ENCODE measurements at places on chromosomes 3 and 15.

DNA sequence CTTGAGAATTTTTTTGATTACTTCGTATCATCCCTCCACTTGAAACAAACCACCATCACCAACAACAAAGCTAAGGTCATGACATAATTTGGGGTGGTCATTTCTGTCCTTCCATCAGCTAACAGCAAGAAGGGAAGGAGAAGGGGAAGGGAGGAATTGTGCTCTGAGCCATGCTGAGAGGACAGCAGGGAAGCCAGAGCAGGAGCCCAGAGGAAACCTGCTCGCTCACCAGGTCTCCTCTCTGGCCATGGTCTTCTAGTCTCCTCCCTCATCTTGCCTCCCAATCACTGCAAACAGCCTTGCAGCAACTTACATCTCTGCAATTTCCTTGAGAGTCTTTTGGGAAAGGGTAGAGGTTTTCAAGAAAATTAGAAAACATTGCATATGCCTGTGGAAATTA lies 196.7 kb downstream of the SSR3 start:
- H3K27ac ChIP-seq, result no peak overlapping the region
- peaks cover 19% of the 10 kb centered on the region for H3K27me3 ChIP-seq
- H3K4me3 ChIP-seq, result no peak overlapping the region
- H3K4me1 ChIP-seq, result no peaks in the 10 kb centered on the region
- no peaks in the 10 kb centered on the region for H3K36me3 ChIP-seq

GRCh38 chr3:183895296-183895695 lies 10.6 kb upstream of the PARL start:
- peaks cover 3% of the 10 kb centered on the region for H3K4me1 ChIP-seq
- no peaks in the 10 kb centered on the region for H3K36me3 ChIP-seq
- peak; percentile 40 for DNase-seq
- no peak overlapping the region for H3K4me3 ChIP-seq
- H3K27me3 ChIP-seq, result peaks cover 12% of the 10 kb centered on the region
- no peak overlapping the region for H3K27ac ChIP-seq

DNA sequence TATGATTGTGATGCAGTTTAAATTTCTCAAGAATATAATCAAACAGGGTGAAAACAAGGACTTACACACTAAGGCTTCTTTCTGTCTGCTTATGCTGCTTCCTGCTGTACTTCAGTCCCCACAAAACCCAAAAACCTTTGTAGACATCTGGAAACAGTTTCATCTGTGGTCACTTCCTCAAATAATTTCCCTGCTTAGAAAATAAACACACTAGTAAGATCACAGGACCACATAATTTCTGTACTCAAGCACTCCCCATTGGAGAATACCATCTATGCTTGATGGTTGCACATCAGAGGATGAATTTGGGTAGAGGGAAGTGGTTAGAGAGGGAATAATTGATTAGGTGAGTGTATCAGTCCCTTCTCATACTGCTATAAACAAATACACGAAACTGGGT lies 266.2 kb downstream of the LSAMP start:
- no peak for DNase-seq
- no peaks in the 10 kb centered on the region for H3K4me1 ChIP-seq
- H3K36me3 ChIP-seq, result no peaks in the 10 kb centered on the region

DNA sequence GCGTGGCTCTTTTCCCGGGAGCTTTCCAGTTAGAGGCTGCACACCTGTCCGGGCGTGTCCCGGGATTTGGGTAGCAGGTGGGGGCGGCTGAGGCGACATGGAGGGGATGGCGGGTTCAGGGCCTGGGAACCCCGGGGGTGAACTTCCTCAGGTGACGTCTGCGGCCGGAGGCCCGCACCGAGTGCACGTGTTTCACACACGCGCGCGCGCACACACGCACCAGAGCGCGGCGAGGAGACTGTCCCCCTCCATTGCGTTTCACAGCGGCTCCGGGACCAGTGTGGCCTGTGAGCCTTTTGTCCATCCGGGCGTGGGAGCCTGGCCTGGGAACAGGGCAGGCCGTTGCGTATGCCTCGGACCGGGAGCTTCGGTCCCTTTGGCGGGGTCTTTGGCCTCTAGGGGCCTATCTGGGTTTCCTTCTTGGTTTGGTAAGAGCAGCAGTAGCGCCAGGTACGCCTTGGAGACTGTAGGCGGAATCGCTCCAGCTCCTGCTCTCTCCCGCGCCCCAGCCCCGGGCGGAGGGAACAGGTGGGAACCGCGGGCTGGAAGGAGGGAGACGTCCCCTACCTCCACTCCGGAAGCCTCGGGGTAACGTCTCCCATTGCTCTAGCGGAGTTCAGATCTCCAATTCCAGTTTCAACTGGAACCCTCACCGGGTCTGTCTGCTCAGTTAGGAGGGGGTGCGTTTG lies 220.0 kb downstream of the MEIS2 start:
- no peak overlapping the region for H3K4me3 ChIP-seq
- H3K36me3 ChIP-seq, result no peaks in the 10 kb centered on the region
- no peak overlapping the region for H3K27ac ChIP-seq
- H3K4me1 ChIP-seq, result no peaks in the 10 kb centered on the region
- peaks cover 79% of the 10 kb centered on the region for H3K27me3 ChIP-seq
- no peak for DNase-seq

DNA sequence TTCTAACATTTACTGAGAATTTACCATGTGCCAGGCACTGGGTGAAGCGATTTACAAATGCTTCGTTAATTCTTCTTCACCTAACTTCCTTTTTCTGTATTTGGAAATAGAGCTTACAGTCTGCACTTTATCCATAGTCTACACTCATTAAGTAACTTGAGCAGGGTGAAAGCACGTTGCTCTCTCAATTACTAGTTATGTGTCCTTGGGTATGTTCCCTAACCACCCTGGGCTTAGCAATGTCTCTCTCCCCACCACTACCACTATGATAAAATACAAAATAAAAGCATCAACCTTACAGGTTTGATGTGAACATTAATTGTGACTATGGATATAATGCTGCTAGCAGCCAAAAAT lies 172.9 kb upstream of the SLC2A2 start:
- peaks cover 17% of the 10 kb centered on the region for H3K4me1 ChIP-seq
- H3K36me3 ChIP-seq, result peaks cover 60% of the 10 kb centered on the region
- DNase-seq, result no peak
- no peak overlapping the region for H3K4me3 ChIP-seq

DNA sequence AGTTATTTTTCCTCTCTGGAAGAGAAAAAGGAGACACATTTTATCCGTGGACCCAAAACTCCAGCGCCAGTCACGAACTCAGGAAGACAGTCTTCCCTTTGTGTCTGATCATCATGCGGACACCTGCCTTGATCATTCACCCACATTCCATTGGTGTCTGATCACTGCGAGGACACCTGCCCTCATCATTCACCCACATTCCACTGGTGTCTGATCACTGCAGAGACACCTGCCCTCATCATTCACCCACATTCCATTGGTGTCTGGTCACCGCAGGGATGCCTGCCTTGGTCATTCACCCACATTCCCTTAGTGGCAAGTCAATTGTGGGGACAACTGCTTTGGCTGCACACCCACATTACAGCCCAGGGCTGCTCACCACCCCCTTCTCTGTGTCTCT lies 148.9 kb downstream of the ROBO1 start:
- DNase-seq, result no peak
- H3K27me3 ChIP-seq, result no peaks in the 10 kb centered on the region
- H3K4me1 ChIP-seq, result no peaks in the 10 kb centered on the region
- no peak overlapping the region for H3K4me3 ChIP-seq
- no peak overlapping the region for H3K27ac ChIP-seq

DNA sequence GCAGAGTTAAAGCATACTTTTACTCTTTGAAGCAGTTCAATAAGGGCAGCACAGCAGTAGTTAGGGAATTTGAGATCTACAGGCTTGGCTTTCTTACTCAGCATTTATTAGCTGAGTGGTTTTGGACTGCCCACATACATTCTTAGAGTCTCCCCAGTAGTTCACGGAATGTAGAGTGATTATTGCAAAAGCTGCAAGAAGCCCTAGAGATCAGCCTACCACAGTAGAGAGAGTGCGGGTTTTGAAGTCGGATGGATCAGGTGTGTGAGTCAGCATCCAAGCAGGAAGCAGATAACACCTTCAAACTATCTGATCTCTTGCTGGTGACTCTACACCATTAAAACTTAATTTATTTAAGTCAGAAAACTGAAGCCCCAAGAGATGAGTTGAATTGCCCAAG lies 171.9 kb downstream of the SYNPR start:
- H3K4me3 ChIP-seq, result no peak overlapping the region
- no peaks in the 10 kb centered on the region for H3K36me3 ChIP-seq
- DNase-seq, result no peak
- no peak overlapping the region for H3K27ac ChIP-seq

- DNase-seq, result no peak
- H3K4me1 ChIP-seq, result peaks cover 3% of the 10 kb centered on the region
- H3K27me3 ChIP-seq, result no peaks in the 10 kb centered on the region
- no peak overlapping the region for H3K4me3 ChIP-seq
- H3K36me3 ChIP-seq, result no peaks in the 10 kb centered on the region
- H3K27ac ChIP-seq, result no peak overlapping the region
Observed at GRCh38 chr3:178072391-178073305, 463.6 kb upstream of the KCNMB2 start.

GRCh38 chr15:91790836-91791235 lies 62.7 kb upstream of the SLCO3A1 start:
- peaks cover 3% of the 10 kb centered on the region for H3K27me3 ChIP-seq
- no peaks in the 10 kb centered on the region for H3K36me3 ChIP-seq
- H3K4me3 ChIP-seq, result no peak overlapping the region
- no peak for DNase-seq
- H3K27ac ChIP-seq, result no peak overlapping the region

GRCh38 chr15:76931397-76932134 lies at the start of gene RCN2:
RCN2 (plus strand) TSS chr15:76931749; CDS start chr15:76931842, 93 bp downstream.
- DNase-seq, result peak; percentile 95
- peaks cover 24% of the 10 kb centered on the region for H3K36me3 ChIP-seq
- H3K4me3 ChIP-seq, result peak within 1 kb of the TSS; percentile 82

- DNase-seq, result no peak
- no peaks in the 10 kb centered on the region for H3K36me3 ChIP-seq
- H3K27me3 ChIP-seq, result no peaks in the 10 kb centered on the region
- no peak overlapping the region for H3K4me3 ChIP-seq
Observed at GRCh38 chr3:176651622-176652021, 545.7 kb downstream of the TBL1XR1 start.

DNA sequence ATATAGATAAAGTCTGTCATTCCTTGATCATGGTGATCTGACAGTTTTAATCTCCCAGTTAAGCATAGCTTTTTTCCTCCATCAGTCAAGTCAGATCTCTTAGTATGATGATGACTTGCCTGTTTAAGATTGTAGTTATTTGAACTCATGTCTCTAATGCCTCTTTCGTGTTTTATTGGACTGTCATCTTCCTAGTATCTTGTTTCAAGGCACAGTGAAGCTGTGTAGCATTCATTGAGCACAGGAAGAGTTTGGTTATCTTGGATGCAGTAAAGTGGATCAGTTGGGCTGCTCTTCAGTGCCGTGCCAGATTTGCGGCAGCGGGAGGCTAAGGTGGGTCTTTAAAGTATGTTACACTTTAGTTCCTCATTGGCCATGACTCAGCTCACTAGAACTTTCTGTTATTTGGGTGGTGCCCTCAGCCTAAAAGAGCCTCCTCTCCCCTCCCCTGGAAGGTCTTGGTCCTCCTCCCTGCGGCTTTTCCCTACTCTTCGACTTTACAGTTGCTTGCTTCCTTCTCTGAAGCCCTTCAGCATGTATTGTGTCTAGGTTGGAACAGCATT lies 45.7 kb upstream of the SKOR1 start:
- no peak overlapping the region for H3K27ac ChIP-seq
- peaks cover 15% of the 10 kb centered on the region for H3K4me1 ChIP-seq
- H3K4me3 ChIP-seq, result no peak overlapping the region
- no peaks in the 10 kb centered on the region for H3K36me3 ChIP-seq
- H3K27me3 ChIP-seq, result no peaks in the 10 kb centered on the region

DNA sequence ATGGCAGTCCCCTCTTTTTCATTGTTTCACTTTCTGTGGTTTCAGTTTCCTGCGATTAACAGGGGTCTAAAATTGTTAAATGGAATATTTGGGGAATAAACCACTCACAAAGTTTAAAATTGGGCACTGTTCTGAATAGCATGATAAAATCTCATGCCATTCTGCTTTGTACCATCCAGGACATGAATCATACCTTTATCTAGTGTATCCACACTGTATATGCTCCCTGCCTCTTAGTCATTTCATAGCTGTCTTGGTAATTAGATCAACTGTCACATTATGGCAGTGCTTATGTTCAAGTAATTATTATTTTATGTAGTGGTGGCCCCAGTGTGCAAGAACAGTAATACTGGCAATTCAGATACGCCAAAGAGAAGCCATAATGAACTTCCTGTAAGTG lies 734.5 kb downstream of the ZPLD1 start:
- no peaks in the 10 kb centered on the region for H3K36me3 ChIP-seq
- H3K27me3 ChIP-seq, result no peaks in the 10 kb centered on the region
- H3K4me1 ChIP-seq, result no peaks in the 10 kb centered on the region
- no peak overlapping the region for H3K4me3 ChIP-seq
- no peak overlapping the region for H3K27ac ChIP-seq
- no peak for DNase-seq

- H3K27ac ChIP-seq, result no peak overlapping the region
- H3K4me1 ChIP-seq, result peaks cover 4% of the 10 kb centered on the region
- H3K27me3 ChIP-seq, result peaks cover 17% of the 10 kb centered on the region
Observed at GRCh38 chr3:13559764-13560525, 11.0 kb downstream of the FBLN2 start.

All from activated CD4-positive, alpha-beta memory T cell treated with anti-CD3 and anti-CD28 coated beads, Interleukin-2, amount 10 ng/mL, durations not matched to agents 7 days and 5 days (primary cell).